ENCODE measurements at places on chromosomes 3 and 15.

DNA sequence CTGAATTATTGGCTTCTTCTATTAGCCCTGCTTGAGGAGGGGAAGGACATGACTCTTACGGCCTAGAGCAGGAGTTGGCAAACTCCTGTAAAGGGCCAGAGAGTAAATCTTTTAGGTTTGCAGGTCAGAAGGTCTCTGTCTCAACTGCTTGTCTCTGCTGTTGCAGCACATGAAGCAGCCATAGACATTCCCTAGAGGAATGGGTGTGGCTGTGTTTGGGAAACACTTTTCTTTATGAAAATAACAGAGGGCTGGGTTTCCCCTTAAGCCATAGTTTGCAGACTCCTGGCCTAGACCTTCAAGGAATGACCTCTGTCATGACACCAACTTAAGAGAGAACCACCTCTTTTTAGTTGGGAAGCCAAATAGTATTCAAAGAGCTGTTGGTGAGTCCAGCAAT is 10.3 kb downstream of the TRAK1 start:
- no peak for DNase-seq

DNA sequence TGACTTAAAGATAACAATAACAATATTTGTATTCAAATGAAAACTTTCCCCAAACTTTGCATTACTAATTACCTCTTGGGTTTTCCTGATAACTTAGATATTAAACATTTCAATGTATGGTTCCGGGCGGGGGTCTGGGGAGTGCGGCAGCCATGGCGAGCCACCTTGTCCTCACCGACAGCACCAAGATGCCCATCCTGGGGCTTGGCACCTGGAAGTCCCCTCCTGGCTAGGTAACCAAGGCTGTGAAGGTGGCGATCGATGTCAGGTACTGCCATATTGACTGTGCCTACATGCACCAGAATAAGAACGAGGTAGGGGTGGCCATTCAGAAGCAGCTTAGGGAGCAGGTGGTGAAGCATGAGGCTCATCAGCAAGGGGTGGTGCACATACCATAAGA is 478.7 kb downstream of the CNTN3 start:
- no peak for DNase-seq

- DNase-seq, result no peak
Observed at GRCh38 chr3:131421301-131421700, 39.7 kb downstream of the NUDT16 start.

DNA sequence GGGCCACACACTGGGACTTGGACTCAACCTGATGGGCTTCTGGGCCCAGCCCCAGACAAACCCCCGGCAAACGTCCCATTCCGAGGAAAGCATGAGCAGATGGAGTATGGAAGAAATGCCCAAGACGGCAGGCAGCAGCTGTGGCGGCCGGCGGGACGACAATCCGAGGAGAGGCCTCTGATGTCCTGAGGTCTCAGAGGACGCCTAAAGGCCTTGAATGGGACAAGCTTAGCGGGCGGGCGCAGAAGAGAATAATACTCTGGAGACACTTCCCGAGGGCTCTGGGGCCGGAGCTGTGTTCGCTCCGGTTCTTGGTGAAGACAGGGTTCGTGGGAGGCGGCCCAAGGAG is 482 bp upstream of the OGG1 start:
- peak; percentile 70 for DNase-seq

DNA sequence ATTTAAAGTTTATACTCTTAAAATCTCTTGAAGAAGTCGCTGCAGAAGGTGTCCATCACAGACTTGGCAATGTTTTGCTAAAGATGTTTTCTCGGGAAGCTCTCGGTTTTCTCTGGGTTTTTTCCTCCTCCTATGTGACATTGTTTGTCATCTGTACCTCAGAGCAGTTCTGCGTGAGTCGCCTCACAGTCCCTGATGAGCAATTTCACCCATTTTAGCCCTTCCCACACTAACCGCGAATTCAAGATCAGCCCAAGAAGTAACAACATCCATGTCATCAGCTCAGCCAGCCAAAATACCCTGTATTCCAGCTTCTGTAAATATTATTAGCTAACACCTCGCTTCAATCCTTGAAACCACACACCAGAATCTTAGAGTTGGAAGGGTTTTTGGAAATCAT is 224.3 kb upstream of the SETMAR start:
- no peak for DNase-seq

- DNase-seq, result no peak
Observed at GRCh38 chr15:41820791-41821423, 7.0 kb upstream of the JMJD7 start.

- no peak for DNase-seq
Observed at GRCh38 chr15:99368743-99369142, 117.5 kb downstream of the LRRC28 start.

- DNase-seq, result no peak
Observed at GRCh38 chr3:163809540-163809993, 1268.7 kb downstream of the SI start.

GRCh38 chr15:28003302-28004037 is 95.6 kb downstream of the OCA2 start:
- DNase-seq, result no peak

GRCh38 chr15:88624971-88625490 is 3.9 kb downstream of the AEN start:
- DNase-seq, result no peak

- no peak for DNase-seq
Observed at GRCh38 chr15:20349774-20350498, 191.7 kb downstream of the GOLGA6L6 start.

DNA sequence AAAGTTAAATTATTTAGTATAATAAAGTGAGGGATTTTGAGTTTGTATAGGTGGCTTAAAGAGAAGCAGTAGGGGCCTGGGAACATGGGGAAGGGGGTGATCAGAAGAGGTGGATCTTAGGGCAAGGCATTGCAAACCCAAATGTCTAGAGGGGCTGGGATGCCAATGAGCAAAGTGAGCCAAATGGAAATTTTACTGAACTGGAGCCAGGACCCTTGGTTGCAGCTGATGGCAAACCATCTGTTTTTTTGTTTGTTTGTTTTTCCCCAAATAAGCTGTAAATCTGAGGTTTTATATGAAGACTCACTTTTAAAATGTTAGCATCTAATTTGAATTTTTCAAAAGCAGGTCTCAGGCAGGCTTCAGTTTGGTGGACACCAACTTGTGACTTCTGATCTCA is 14.8 kb upstream of the PARP14 start:
- no peak for DNase-seq

DNA sequence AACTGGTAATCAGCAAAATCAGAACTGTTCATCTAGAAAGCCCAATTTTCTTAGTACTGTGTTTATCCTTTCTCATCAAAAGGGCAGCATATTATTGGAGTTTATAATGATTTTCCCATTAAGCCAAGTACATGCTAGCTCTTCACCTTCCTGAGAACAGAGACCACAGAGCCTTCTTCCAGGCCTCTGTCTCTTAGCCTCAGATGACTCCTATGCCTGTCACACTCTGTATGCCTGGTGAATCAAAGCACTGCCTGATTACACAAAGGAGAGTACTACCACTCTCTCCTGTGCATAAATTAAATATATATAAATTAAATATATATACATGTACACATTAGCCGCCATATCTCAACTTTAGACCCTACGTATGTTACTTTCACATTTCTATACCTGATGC is 636.1 kb downstream of the NTRK3 start:
- DNase-seq, result no peak

DNA sequence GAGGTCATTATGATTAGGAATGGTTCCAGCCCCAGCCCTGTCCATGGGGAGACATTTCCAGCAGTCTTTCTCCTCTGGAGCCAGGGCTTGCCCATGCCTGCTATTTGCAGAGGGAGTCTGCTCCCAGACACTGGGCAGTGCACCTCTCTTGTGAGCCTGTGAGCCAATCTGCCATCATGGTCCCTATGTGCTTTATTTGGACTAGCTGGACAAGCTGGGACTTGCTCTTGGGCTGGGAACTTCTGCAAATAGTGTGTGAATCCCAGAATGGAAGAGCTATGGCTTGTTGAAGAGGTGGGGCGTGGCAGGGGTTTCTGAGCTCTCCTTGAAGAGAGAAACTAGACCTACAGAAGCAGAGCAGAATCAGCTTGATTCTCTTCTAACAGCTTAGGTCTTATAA is 53.7 kb upstream of the KY start:
- DNase-seq, result no peak

DNA sequence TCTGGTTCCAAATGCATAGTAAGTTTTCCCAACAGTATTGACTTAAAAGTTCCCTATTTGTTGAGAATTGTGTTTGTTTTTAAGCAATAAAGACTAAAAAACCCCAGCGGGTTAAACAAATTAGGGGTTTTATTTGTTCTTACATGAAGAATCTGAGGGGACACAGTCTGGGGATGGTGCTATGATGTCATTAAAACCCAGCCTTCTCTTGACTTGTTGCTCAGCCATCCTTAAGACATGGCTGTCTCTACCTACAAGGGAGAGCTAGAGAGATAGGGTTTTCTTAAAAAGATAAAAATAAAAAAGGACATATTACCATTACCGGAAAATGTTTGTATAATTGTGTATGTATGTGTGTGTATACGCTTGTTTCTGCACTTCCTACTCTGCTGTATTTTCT is 11.7 kb upstream of the ARL14 start:
- DNase-seq, result no peak

GRCh38 chr3:82088749-82089148 is 327.3 kb upstream of the GBE1 start:
- no peak for DNase-seq

DNA sequence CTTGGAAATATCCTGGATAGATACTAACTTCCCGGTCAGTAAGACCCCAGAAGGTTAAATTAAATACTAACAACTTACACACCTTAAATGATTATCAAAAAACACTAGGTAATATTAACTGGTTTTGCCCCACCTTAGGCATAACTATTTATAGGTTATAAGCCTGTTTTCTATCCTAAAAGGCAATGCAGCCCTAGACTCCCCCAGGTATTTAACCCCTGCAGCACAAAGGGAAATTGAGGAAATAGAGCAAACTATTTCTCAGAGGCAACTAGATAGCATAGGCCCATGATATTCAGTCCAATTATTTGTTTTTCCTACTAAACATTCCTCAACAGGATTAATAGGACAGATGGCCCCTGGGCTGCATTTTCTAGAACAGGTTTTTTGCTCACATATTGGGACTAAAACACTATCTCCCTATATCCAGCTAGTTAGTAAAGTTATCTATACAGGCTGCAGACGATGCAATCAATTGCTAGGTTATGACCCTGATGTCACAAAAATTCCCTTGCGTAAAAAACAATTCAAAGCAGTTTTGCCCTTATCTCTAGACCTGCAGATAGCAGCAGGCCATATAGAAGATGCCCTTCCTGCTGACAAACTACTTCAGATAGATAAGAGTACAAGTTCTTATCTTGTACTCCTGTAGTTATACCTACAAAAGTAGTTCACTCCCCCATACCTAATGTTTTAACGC is 221.3 kb downstream of the DTWD1 start:
- no peak for DNase-seq

DNA sequence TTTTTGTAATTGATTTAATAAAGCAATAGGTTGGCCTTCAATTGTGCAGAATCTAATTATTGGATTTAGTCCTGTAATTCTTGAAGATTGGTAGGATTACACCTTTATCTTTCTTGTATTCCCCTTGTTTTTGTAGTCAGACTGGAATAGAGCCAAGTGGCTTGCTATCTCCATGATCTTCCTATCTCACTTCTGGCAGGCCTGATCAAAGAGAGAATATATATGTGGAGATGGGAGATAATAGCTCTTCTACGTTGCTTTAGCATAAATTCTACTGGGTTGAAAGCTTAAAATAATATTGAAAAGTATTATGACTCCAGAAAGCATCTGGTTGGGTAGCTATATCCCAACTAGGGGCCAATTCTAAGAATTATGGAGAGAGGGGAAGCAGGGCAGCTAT is 16.9 kb upstream of the IFT57 start:
- no peak for DNase-seq

DNA sequence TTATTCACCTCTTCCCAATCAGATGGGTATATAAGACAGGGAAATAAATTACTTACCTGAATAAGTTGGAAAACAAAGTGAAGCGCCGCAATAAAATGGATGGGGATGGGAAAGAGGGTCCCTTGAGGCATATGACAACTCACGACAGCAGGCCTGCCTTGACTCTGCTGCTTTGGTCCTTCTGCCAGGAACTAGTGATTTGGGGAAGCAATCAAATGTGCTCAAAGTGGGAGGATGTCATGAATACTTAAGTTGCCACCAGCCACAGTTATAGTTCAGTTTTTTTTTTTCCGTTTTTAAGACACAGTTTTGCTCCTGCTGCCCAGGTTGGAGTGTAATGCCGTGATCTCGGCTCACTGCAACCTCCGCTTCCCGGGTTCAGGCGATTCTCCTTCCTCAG is 4.6 kb downstream of the PARL start:
- DNase-seq, result no peak

DNA sequence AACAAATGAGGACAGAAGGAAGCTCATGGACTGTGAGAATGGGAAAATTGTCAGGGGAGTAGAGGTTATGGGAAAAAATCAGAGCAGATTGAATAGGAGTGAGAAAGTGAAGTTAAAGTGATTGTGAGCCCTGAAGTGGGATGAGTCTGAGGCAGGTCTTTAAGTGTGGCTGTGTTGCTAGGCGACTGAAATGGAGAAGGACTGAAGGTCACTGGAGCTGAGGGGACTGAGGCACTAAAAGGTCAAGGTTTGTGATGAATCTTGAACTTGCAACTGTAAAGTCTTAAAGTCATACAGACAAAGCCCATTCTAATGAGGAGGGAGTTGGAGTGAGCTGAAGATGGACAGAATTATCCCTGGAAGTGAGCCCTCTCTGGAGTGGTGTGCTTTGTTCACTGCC is 518.9 kb downstream of the TUSC7 start:
- no peak for DNase-seq

DNA sequence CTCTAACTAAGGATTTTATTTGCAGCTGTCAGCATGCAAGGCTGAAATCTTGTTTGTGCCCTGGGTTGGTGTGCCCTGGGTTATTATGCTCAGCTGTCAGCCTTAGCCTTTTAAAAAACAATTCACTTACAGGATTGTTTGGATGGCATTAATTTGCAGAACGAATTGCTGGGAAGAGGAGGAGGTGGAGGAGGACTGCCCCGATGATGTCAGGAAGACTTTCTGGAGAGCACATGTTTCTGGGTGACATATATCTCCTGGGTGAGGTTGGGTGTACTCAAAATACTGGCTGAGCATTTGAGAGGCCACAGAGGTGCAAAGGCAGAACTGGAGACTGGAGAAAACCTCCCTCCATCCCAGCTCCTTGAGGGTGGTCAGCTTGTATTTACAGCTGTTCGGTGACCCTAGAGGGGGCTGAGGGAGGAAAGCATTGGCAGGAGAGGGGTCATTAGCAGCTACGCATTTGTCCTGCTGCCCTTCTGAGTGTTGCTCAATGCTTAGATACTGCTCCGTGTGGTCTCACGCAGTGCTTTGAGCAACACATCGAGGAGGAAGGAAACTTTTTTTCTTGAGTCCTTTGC is 59.8 kb upstream of the PSMD6 start:
- no peak for DNase-seq

DNA sequence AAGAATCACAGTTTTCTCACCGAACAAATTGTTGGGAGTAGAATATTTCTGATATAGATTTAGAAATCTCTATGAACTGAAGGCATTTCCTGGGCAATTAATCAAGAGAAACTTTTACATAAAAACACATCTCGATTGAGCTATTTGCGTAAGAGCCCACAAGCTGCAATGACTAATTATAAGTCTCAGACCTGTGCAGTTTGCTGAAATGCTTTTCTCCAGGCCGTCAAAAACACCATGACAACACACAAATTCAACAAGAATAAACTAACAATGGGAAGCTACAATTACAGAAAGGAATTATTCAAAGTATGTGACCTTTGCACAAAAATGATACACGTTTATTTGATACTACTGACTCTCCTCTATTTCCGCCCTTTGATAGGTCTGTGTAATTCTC is 481.2 kb upstream of the WNT5A start:
- DNase-seq, result no peak

- DNase-seq, result no peak
Observed at GRCh38 chr3:129357616-129358015, 70.8 kb downstream of the EFCAB12 start.
